A549 treated with CORT108297 at 1 μM for 4 hours (cell line): ENCODE measurements at places on chromosomes 1 and 21. TPM values are rescaled to one million over a fixed set of nuclear protein-coding genes. Genes with fewer than 3 reads are reported as not detected.

The TCHH gene
- total RNA-seq = 0.20 to 0.26 TPM (median 0.24 TPM) in 5 replicates

The WNT9A gene
- total RNA-seq = 6.5 to 10.7 TPM (median 8.7 TPM) in 5 replicates

The LRP8 gene
- total RNA-seq = 33.0 to 49.8 TPM (median 42.3 TPM) in 5 replicates

The TSACC gene
- 1.8 to 4.1 TPM (median 2.1 TPM) in 5 replicates for total RNA-seq

The NEGR1 gene
- not detected in 5 replicates for total RNA-seq

The SPATA17 gene
- total RNA-seq = 2.0 to 2.8 TPM (median 2.7 TPM) in 5 replicates

The RPS8 gene
- 1,548 to 1,728 TPM (median 1,695 TPM) in 5 replicates for total RNA-seq

The FAM177B gene
- not detected in 5 replicates for total RNA-seq

The GNAT2 gene
- total RNA-seq = 0.09 TPM in 1 of 5 replicates, not detected in the others

The CFAP74 gene
- total RNA-seq = 0.06 to 0.08 TPM (median 0.07 TPM) in 3 of 5 replicates, not detected in the others

The S100A16 gene
- 447 to 522 TPM (median 509 TPM) in 5 replicates for total RNA-seq

The OLIG2 gene
- total RNA-seq = not detected in 5 replicates

The NR1I3 gene
- 0.06 to 0.15 TPM (median 0.08 TPM) in 3 of 5 replicates, not detected in the others for total RNA-seq
